Adipose tissue (tissue), 3 donors: ENCODE measurements at places on chromosomes 7 and 10. TPM values are rescaled to one million over a fixed set of nuclear protein-coding genes. Genes with fewer than 3 reads are reported as not detected.

SPDYE18 gene
- 0.51 TPM for polyA plus RNA-seq

TAS2R60 gene
- not detected for polyA plus RNA-seq

GARIN1A gene
- 2.6 TPM for polyA plus RNA-seq

NEUROG3 gene
- polyA plus RNA-seq = 0.04 TPM

COL28A1 gene
- 0.79 TPM for polyA plus RNA-seq

STEAP2 gene
- 2.6 TPM for polyA plus RNA-seq

COL17A1 gene
- 1.0 TPM for polyA plus RNA-seq

OR2A5 gene
- not detected for polyA plus RNA-seq

EVX1 gene
- polyA plus RNA-seq = not detected

DRGX gene
- polyA plus RNA-seq = not detected

SPDYE9 gene
- polyA plus RNA-seq = not detected

NAPEPLD gene
- 2.6 TPM for polyA plus RNA-seq

CPVL gene
- polyA plus RNA-seq = 11.5 TPM

CLCN1 gene
- not detected for polyA plus RNA-seq

CELF2 gene
- polyA plus RNA-seq = 26.0 TPM

SLC26A4 gene
- 0.31 TPM for polyA plus RNA-seq

CACUL1 gene
- polyA plus RNA-seq = 7.6 TPM

IL2RA gene
- polyA plus RNA-seq = 0.68 TPM

FAM180A gene
- polyA plus RNA-seq = 2.2 TPM

RADIL gene
- polyA plus RNA-seq = 1.9 TPM

AKR1C4 gene
- not detected for polyA plus RNA-seq

POMZP3 gene
- polyA plus RNA-seq = 10.3 TPM

SPDYE1 gene
- not detected for polyA plus RNA-seq
